Activated T-helper 1 cell treated with anti-CD3 and anti-CD28 coated beads, Interleukin-2, amount 50 U/mL, for 16 hours (primary cell): ENCODE measurements at places on chromosomes 7 and 10.

- DNase-seq, result no peak
These were observed 674.3 kb upstream of the ZWINT start for GRCh38 chr10:57035310-57035709.

DNA sequence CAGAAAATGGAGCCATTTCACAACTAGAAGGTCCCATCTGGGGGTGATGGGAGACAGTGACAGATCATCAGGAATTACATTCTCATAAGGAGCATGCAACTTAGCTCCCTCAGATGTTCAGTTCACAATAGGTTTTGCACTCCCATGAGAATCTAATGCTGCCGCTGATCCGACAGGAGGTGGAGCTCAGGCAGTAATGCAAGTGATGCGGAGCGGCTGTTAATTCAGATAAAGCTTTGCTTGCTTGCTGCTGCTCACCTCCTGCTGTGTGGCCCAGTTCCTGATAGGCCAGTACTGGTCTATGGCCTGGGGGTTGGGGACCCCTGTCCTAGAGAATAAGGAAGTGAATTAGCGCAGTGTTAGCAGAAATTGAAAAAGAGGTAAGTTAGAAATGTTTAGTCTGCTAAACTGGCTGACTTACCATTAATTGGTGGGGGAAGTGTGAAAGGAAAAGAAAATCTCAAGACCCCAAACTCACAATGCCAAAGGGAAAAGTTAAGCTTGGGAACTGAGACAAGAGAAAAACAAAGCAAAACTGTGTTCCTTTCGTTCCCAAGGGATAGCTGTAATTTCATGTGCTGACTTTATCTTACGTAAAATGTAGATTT, 76.4 kb downstream of the LYZL2 start:
- DNase-seq, result no peak

DNA sequence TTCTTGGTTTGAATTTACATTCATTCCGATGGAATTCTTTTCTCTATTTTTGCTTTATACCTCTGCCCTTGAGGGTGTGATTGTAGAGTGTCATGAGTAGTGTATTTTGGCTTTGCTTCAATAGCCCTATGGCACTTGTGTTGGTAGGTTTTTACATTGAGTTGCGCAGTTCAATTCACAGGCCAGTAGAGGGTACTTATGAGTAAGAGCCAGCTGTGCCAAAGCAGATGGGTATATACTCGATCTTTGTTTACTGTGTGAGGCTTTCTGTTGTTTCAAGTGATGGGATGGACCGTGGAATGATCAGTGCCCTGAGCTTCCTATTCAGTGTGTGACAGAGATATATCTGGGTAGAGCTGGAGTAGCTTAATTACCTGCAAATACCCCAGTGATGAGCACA, 4.3 kb upstream of the AKR1C3 start:
- no peak for DNase-seq

GRCh38 chr10:112768121-112768520, 181.9 kb upstream of the TCF7L2 start:
- DNase-seq, result no peak

- DNase-seq, result no peak
These were observed 67.8 kb upstream of the ATP6V0A4 start for GRCh38 chr7:138865843-138866242.

DNA sequence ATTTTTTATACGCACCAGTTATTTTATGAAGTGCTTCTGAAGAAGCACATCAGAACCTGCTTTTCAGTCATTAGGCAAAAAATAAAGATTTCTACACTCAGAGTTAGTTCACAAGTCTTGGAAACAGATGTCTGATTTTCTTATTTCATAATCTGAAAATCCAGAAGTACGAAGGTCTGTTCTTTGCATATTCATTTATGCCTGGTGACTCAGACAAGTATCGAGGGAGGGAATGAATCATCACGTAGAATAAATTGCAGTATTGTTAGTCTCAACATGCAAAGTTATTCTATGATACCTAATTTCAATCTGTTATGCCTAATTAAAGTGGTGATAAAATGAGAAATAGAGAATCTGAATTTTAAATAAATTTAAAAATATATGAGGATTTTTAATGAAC, 113.6 kb upstream of the SEM1 start:
- DNase-seq, result no peak

DNA sequence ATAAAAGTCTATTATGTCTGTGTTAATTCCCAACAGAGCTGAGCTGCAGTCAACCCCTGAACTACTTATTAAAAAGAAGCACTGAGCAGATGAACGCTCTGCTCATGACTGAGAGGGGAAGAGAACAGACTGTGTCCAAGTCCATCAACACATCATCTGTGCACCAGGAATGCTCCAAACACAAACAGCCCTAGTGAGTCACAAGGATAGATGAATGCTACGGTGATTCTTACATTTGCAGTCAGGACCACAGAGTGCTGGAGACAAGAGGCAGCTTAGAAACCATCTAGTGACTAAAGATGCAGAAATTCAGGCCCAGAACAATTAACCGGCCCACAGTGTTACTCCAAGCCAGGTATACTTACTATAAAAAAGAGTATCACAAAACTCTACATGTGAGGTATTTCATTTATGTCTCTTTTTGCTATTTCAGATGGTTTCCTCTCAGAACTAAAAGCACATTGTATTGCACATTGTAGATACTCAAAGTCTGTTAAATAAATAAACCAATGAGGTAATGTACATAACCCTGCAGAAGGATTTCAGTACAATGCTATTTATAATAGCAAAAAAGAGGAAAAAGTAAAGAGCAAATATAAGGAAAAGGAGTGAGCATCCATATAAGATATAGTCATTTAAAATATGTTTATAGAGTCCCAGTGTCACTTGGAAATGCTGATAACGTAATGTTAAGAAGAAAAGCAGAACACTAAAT, 159.2 kb downstream of the KCNMA1 start:
- DNase-seq, result no peak

- DNase-seq, result no peak
These were observed 25.2 kb upstream of the NPTX2 start for GRCh38 chr7:98591926-98592325.

DNA sequence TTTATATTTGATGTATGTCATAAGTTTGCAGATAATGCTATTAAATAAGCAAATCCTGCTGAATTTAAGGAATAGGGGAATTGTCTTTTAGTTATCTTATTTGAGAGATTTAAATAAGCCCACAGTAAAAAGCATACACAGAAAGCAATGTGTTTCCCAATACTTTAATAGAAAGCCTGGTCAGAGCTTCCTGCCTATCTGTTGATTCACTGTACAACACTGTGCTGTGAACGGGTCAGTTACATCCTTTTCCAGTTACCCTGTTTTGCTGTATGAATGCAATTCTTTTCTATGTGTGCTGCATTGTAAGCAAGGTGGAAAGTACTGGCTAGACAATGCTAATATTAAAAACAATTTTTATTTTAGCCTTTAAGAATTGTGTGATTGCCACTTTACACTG, 81.2 kb downstream of the ANKRD7 start:
- no peak for DNase-seq

DNA sequence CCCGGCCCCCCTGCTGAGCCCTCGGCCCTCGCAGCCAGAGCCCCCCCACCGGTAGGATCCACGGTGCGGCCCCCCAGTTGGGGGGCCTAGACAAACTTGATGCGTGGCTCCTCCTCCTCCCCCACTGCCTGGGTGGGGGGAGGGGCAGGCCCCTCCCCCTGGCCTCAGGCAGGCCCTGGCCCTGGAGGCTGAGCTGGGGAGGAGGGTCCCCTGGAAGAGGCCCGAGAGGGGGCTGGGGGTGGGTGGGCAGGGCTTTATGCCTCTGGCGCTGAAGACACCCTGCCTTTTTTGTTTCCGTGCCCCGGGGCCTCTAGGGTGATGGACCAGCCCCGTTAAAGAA, 3.7 kb downstream of the VPS37D start:
- no peak for DNase-seq

- no peak for DNase-seq
These were observed 311.2 kb upstream of the SEMA3D start for GRCh38 chr7:85498031-85498430.

GRCh38 chr10:126732868-126733267, 62.4 kb upstream of the C10orf90 start:
- DNase-seq, result no peak
